ENCODE measurements at places on chromosomes 7 and 10.

GRCh38 chr7:110507832-110508231 is 583.1 kb upstream of the LRRN3 start:
- DNase-seq = no peak

DNA sequence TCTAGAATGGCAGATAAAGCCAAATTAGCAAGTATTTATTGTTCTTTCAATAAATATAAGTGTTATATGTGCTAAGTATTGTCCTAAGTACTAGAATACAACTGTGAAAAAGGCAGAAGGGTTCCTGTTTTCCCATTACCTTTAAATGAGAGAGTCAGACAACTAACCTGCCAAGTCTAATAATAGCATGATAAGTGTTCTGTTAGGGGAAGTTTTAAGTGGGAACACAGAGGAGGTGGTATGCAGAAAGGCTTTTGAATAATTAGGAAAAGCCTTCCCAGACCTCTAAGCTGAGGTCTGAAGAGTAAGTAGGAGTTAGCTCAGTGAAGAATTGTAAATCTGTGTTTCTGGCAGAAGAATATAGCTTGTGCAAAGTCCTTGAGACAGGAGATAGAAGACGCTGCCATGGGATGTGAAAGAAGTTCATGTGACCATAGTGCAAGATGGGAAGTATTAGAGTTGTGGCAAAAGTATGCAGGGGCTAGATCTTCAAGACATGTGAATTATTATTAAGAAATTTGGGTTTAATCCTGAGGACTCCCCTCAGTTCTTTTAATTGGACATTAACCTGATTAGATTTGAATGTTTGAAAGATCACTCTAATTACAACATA is 12.5 kb downstream of the SHOC2 start:
- no peak for DNase-seq

DNA sequence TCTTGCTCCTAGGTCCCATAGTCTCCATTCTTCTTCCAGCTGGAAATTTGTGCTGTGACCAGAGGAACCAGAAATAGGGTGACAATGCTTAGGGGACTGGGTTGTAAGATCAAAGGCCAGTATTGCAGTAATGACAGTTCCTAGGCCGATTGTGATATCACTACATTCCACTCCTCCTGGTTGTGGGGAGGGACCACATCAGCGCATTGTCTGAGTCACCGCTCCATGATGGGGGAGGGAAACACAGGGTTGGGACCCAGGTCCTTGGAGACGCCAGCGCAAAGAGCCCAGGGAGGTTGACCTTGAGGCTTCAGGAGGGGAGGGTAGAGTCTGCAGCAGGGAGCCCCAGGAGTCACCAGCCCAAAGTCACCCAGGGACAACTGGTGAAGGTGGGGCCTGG is 20.8 kb upstream of the GGCT start:
- no peak for DNase-seq

DNA sequence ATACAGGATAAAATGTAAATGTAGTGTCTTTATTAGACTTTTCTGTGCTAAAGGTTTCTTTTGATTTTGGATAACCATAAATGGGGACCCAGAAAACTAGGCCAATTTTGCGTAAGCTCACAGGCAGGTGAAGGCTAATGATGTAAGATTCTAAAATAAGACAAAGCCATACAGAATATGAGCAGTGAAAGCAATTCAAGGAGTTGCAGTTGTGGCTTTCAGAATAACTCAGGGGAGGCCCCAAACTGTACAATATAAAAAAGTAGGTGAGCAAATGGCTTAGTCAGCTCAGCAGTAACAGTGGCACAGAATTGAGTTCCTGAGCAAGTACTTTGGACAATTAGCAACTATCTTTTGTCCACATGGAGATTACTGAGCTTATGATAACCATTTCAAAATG is 81.7 kb upstream of the NRP1 start:
- no peak for DNase-seq

DNA sequence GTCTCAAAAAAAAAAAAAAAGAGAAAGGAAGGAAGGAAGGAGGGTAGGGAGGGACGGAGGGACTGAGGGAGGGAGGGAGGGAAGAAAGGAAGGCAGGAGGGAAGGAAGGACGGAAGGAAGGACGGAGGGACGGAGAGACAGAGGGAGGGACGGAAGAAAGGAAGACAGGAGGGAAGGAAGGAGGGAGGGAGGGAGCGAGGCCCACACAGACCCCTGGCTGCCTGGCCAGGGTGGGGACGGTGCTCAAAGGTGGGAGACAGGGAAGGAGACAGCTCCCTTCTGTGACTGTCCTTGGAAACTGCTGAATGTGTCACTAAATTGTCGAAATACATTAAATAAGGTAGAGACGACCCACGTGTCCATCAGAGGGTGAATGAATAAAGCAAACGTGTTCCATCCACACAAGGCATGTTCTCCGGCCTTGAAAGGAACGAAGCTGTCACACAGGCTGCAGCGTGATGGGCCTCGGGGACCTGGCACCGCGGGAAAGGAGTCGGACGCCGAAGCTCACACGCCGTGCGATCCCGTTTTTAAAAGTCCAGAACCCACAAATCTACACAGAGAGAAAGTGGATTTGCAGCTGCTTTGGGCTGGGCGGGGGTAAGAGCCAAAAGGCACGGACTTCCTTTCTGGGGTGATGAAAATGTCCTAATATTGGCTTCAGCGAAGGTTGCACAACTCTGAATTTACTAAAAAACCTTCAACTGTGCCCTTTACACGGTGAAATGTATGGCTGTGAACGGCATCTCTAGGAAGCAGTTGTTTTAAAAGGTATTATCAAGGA is 23.3 kb downstream of the ADAP1 start:
- DNase-seq = no peak

GRCh38 chr10:1858547-1858946 is 121.2 kb upstream of the ADARB2 start:
- no peak for DNase-seq

DNA sequence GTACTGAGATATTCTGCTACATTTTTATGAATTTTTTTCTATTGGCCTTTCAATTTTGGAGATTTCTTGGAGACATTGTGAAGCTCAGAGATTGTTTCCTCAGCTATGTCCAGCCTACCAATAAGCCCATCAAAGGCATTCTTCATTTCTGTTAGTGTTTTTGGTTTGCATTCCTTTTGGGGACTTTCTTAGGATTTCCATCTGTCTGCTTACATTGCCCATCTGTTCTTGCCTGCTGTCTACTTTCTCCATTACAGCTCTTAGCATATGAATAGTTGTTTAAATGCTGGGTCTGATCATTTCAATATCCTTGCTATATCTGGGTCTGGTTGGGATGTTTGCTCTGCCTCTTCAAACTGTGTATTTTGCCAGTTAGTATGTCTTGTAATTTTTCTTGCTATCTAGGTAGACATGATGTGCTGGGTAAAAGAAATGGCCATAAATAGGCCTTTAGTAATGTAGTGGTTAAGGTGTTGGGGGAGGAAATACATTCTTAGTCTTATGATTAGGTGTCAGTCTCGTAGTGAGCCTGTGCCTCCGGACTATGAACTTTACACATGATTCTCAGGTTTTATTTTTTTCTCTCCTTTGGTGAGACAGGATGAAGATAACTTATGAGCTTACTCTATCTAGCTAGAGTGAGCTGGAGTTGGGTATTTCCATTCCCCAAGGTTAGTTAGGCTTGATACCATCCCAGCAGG is 32.6 kb upstream of the NME8 start:
- DNase-seq = no peak

- DNase-seq = no peak
These were observed 171.5 kb downstream of the CCSER2 start for GRCh38 chr10:84499846-84500245.

- DNase-seq = no peak
These were observed 384.5 kb downstream of the NEBL start for GRCh38 chr10:20512631-20513030.

DNA sequence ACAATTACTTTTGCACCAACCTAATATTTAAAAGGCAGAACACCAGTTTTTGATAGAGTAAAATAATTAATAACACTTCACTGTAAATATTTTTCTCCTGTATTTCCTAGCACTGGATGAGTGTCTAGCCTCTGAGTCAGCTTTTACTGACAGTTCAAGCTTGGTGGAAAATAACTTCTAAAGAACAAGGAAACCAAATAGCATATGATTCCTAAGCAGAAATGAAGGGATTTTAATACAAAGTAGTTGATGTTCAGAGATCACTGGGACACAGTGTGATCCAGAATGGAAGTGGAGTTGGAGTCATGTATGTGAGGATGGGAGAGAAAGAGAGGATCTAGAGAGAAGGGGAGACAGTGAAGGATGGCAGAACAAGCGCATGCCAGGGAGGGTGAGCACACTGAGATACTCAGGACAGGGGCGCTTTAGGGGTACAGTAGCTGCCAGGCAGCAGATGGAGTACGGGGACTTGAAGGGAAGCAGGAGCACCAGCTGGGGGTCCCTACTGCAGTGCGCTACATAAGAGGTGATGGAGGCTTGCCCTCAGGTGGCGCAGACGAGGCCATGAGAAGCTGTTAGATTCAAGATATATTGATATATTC is 117.9 kb upstream of the KLF6 start:
- DNase-seq = peak; percentile 53

- no peak for DNase-seq
These were observed 7.0 kb downstream of the NOS3 start for GRCh38 chr7:150997817-150998216.

- DNase-seq = no peak
These were observed 107.4 kb downstream of the ETV1 start for GRCh38 chr7:13882051-13882450.

GRCh38 chr7:129559564-129559963 is 52.0 kb upstream of the NRF1 start:
- DNase-seq = no peak

GRCh38 chr10:124731551-124731950 is 12.6 kb downstream of the FAM53B start:
- DNase-seq = no peak

GRCh38 chr7:98630149-98630548 is 13.1 kb downstream of the NPTX2 start:
- no peak for DNase-seq

DNA sequence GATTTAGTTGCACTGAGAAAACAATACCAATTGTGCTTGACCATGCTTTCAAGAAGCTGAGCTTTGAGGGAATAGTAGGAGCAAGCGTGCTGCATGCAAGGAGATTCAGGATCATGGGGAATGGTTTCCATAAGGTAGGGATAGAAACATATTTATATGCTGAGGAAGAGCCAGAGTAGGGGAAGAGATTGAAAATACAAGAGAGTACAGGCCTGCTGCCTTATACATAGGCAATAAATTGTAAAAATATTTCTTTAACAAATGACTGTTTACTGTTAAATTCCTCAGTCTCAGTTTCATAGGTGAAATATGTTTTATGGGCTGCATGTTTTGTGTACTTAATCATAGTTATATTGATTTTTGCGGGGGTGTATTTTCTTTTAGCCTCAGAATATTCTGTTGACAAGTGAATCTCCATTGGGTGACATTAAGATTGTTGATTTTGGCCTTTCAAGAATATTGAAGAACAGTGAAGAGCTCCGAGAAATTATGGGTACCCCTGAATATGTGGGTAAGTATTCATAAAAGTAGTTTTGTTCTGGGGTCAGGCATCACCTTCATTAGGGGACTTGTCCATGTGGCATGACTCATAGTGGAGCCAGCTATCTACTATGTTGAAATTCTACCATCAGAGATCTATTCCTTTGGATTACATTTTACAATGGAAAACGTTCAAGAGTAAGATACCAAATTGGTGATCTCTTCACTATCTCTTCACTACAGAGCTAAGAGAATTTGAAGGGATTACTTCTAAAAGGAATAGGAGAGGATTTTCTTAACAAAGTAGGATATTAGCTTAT is 36.5 kb downstream of the STK17A start:
- DNase-seq = no peak

GRCh38 chr10:63684257-63684936 is 163.2 kb downstream of the REEP3 start:
- DNase-seq = no peak

- no peak for DNase-seq
These were observed 17.2 kb downstream of the CHST15 start for GRCh38 chr10:124076148-124076733.

- no peak for DNase-seq
These were observed 146.2 kb downstream of the KIAA1217 start for GRCh38 chr10:24355056-24355688.

DNA sequence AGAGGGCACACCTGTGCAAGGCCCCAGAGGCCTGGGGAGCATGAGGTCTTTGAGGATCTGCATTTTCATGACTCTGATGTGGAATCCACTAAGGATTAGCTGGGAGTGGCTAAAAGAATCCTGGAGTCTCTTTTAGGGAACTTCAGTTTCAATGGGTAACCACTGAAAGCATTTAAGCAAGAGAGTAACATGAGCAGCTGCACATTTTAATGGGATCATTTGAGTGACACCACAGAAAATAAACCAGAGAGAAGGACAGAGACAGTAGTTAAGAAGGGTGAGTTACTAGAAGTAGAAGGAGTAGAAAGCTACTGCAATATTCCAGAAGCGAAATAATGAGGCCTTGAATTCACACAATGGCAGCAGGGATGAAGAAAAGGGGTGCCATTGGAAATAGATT is 5.2 kb downstream of the GOT1 start:
- no peak for DNase-seq

DNA sequence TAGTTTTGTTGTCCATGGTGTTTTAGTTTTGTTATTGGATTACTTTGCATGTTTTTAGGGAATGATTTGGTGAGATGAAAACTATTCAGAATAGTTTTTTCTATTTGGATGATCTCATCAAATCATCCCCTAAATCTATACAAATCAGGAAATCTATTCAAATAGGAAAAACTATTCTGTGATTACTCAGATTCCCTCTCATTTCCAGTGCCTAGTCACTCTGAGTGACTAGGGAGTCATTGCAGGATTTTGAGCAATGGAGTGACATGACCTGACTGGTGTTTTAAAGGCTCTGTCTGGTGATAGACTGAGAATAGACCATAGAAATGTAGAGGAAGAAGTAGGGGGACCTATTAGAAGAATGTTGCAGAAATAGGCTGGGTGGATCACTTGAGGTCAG is 72.4 kb downstream of the TPST1 start:
- DNase-seq = no peak

DNA sequence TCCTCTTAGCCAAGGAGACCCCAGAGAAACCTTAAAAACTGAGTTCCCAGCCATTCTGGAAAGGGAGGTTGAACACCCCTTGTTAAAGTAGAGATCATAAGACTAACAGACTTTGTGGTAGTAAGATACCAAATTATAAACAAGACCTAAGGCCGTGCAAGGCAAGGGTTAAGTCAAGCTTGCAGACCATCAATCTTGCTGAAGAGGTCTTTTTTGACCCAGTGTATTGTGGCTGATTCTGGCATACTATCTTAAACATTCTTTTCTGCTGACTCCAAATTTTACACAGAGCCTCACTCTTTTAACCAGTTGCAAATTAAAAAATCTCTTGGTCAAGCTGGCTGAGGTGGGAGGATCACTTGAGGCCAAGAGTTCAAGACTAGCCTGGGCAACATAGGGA is 1.2 kb upstream of the TBRG4 start:
- DNase-seq = no peak
